ENCODE measurements at places on chromosomes 5 and 9. TPM values are rescaled to one million over a fixed set of nuclear protein-coding genes. Genes with fewer than 3 reads are reported as not detected.

Gene PCDHA3
- total RNA-seq = 0.49 TPM

Gene SPTAN1
- 287 TPM for total RNA-seq

Gene LRRC26
- not detected for total RNA-seq

Gene FAM153A
- total RNA-seq = not detected

Gene CDH9
- total RNA-seq = 0.16 TPM

Gene TUT7
- total RNA-seq = 116 TPM
